Central memory CD8-positive, alpha-beta T cell (primary cell): ENCODE measurements at places on chromosomes 16 and 17.

DNA sequence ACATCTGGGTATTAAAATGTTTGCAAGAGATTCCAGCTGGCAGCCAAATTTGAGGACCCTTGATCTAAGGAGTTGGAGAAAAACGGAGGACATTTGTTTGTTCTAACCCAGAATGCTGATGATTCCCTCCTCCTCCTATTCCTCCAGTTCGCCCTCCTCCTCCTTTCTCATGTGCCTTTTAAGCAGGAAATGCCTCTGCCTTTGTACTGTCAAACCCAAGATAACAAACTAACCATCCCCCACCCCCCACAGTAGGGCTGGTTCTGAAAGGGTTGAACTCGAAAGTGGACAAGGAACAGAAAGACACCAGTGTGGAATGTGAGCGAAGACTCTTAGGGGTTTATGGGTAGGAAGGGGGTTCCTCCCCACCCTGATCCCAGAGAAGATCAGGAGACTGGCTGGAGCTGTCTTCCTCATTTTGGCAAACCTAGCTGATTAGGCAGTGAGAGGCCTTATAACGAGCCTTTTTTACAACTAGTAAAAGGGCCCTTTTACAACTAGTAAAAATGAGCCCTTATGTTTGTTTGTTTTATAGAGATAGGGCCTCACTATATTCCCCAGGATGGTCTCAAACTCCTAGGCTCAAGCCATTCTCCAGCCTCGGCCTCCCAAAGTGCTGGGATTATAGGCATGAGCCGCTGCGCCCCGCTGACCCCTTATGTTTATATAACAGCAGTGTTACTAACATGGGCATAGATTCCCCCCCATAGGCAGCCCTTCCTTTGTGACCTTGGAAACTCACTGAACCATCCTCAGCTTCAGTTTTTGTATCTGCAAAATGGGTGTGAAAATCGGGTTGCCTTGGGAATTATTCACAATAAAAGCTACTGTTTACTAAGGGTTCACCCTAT, 975 bp downstream of the CHD9 start:
- DNase-seq: no peak

- no peak for DNase-seq
These were observed 71.2 kb downstream of the IRF8 start for GRCh38 chr16:85970016-85970733.

- no peak for DNase-seq
These were observed 5.3 kb downstream of the NLK start for GRCh38 chr17:28047806-28048205.

DNA sequence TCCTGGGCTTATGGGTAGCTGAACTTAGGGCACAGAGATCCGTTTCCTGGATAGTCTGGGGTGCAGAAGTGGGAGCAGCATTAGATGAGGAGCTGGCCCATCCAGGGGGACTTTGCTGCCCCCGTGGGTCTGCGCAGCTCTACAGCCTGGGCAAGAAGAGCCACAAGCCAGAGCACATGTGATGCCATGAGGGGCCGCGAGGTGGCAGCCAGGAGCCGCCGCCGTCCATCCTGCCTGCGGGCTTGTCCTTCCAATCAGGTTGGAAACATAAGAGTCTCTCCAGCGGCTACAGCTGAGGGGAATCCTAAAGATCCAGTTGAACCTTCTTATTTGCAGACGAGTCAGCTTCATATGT, 21.9 kb downstream of the C1QTNF1 start:
- peak; percentile 27 for DNase-seq

DNA sequence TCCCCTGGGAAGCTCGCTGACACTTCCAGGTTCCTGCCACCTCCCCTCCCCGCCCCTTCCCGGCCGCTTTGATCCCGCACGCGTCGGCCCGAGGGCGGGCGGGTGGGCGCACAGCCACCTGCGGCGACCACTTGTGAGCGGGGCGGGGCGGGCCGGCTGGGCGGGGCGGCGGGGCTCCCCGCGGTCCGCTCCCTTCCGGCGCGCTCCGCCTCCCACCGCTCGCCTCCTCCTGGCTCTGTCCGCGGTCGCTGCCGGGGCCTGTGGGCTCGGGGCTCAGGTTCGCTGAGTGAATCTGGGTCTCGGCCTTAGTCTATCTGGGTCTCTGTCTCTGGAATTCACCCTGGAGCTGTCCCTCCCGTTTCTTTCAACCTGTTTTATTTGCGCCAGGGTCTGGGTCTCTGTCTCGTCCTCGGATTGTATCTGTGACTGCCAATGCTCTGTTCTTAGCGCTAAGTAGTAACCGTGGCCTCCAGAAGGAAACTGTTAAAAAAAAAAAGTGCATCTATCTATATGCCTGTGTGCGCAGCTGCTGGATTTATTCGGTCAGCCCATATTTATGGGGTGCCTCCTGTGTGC, 2.7 kb upstream of the HES7 start:
- no peak for DNase-seq
